Tracheal epithelial cell (primary cell): ENCODE measurements at places on chromosomes 1 and 21. TPM values are rescaled to one million over a fixed set of nuclear protein-coding genes. Genes with fewer than 3 reads are reported as not detected.

The OR2T35 gene
- not detected in 2 replicates for total RNA-seq

The NR0B2 gene
- total RNA-seq, result not detected in 2 replicates

The C1orf105 gene
- total RNA-seq, result not detected in 2 replicates

The PADI1 gene
- 5.5 and 6.5 TPM in 2 replicates for total RNA-seq

The MEX3A gene
- total RNA-seq, result 1.9 and 6.5 TPM in 2 replicates

The HUNK gene
- total RNA-seq, result under 0.01 TPM in 1 of 2 replicates, not detected in the other
